ENCODE measurements at places on chromosomes 11 and 22.

GRCh38 chr11:20056950-20057943 is 103.0 kb downstream of the DBX1 start:
- DNase-seq, result no peak

- DNase-seq, result no peak
Observed at GRCh38 chr11:92440701-92441442, 216.3 kb downstream of the FAT3 start.

DNA sequence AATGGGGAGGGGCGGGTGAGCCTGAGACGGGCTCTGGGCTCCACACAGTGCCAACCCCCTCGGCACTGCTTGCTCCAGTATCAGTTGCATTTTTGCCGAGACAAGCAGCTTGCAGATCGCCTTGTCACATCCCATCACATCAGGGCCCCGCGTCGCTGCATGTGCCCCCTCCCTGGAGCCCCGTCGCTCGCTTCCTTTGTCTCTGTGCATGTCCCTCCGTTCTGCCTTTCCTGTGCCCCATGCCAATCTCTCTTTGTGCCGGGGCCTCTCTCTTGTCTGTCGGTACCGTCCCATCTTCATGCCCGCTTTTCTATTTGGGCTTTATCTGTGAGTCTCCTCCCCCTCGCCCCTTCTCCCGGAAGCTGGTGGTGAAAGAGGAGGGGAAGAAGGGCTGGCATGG is 202.2 kb downstream of the CEP164 start:
- no peak for DNase-seq

- no peak for DNase-seq
Observed at GRCh38 chr11:120931057-120931779, 92.7 kb upstream of the TBCEL start.

DNA sequence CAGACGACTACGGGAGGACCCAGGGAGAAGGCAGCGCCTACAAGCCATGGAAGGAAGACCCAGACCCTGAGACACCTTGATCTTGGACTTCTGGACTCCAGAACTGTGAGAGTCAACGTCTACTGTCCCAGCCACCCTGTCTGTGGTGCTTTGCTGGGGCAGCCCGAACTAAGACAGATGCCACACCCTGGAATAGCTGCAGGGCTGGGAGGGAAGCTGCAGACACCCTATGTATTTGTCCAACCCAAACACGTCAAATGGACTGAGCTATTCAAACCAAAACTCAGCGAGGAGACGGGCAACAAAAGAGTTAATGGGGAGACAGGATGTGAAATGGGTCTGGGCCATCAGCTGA is 169.3 kb downstream of the CTTN start:
- no peak for DNase-seq

DNA sequence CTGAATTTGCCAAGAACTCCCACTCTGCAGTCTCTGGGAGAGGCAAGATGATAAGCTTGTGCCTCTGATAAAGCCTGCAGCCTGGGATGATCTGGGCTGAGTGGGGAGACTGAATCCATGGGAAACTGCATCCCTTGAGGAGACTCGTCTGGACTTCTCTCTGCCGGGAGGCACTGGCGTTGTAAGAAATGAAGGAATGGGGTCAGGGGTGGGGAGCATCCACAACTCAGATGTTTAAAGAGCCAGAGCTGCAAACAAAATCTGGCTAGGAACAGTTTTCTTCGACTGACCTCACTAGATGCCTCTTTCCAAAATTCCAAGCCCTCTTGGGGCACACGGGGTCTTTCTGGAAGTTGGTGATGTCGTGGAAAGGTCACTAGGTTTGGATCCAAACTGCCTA is 64.4 kb downstream of the SPON1 start:
- no peak for DNase-seq

DNA sequence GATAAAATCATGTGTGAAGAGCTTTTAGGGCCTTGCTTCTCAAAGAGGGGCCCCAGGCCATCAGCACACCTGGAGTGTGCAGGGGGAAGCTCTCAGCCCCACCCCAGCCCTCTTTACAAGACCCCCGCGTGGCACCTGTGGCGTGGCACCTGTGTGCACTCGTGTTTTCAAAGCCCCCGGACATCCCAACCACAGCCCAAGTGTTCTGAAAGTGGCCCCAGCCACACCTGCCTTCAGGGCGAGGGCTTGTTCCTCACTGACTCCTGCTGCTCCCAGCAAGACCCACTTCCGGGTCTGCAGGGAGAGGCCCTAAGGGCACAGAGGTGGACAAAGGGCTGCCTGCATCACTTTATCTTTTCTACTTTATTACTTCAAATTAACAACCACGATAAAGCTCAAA is 17.5 kb upstream of the TMEM184B start:
- DNase-seq, result no peak

DNA sequence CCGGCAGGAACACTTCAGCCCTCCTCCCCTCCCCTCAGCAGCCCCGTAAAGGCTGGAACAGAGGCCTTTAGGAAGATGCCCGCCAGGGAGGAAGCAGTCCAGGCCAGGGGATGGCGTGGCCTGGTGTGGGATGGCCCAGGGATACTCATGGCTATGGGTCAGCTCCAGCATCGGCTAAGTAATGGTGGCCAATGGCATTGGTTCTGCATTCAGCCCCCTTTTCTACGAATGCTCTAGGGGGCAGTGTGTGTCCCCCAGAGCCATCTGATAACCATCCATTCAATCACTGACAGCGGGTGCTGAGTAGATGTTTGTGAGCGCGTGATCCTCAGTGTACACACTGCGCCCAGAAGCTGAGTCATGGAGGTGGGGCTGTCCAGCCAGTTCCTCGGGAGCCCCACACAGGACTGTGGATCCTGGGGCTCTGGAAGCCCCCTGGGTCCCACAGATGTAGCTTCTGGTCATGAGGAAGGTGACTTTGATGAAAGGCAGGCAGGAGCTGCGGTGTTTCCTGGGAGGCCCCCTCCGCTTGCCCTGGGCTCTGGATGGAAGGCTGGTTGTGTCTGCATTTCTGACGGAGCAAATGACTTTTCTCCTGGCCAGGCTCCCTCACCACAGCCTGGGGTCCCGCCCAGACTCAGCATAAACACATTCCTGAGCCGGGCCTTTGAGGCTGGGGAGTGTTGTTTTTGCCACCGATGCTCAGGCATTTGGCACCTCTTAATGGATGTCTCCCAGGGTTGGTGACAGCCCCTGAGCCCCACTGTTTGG is 46.5 kb downstream of the FBLN1 start:
- DNase-seq, result no peak

DNA sequence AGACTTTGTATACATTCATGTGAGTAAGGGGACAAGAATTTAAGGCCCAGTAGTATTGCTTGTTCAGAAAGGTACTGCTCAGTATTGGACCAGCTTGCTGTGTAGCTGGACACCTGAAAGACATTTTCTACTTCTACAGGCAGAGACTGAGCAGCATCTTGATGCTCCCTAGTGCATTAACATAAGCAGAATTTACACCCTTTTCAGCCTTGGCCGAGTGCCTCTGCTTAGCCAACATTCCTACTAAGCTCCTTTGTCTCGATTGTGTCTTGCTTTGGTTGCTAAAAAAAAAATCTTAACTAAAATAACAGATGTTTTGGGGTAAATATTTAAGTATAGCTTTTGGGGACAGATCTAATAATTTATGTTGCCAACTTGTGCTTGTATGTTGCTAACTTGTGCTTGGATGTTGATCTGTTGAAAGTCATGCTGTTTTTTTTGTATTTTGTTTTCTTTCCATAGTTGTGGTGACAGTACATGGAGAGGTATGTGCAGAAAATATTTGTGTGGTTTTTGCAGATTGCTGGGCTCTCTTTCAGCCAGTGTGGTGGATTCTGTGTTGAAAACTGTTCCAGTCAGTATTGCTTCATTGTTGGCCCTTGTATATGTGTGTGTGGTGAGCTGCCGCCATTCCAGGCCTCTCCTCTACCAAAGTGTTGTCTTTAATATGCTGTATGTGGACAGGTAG is 3.7 kb downstream of the PTS start:
- DNase-seq, result no peak

DNA sequence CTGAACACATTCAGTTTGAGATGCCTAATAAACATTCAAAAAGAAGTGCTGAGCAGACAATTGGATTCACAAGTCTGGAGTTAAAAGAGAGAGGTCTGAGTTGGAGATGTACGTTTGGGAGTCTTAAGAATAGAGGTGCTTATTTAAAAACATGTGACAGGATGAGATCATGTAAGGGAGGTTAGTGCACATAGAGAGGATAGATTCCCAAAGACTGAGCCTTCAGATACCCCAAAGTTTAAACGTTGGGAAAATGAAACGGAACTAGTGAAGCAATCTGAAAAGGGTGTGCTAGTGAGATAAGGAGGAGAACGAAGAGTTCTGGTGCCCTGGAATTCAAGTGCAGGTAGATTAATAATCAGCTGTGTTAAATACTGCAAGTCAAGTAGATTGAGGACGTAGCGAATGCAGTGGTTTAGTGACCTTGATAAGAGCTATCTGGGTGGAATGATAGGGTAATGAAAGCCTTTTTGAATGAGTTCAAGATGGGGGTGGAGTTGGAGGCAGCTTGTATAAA is 63.7 kb downstream of the HIPK3 start:
- no peak for DNase-seq

- DNase-seq, result no peak
Observed at GRCh38 chr22:31611061-31611760, 50.8 kb downstream of the PISD start.

GRCh38 chr11:62592146-62592815 is 958 bp upstream of the TUT1 start:
- DNase-seq, result no peak

DNA sequence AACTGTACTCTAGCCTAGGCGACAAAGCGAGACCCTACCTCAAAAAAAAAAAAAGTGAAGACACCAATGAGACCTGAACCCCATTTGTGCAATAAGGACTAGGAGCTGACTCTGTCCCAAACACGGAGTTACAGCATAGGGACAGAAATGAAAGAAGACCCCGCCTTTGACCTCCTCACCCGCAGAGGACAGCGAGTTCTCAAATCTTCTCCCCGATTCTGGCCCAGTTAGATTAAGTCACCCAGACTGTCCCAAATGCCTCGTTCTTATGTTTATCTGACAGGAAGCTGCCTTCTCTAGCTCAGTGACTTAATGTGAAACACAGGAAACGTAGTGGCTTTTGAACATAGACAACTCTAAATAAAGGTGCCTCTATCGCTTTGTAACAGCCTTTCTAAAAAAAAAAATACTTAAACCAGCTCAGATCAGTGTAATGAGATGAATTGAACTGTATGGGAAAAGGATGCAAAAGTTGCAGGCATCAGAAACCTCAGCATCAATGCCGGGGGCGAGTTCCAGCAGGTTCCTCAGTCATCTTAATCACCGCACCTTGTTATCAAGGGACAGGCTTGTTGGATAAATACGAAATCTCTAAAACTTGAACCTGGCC is 10.6 kb downstream of the MYH9 start:
- DNase-seq, result no peak

GRCh38 chr11:65606876-65607613 is 7.0 kb downstream of the MAP3K11 start:
- DNase-seq, result peak; percentile 68
